ENCODE measurements at places on chromosomes 5 and 9.
A peak's percentile ranks its signal among the peaks of the same experiment; 100 is the strongest.

DNA sequence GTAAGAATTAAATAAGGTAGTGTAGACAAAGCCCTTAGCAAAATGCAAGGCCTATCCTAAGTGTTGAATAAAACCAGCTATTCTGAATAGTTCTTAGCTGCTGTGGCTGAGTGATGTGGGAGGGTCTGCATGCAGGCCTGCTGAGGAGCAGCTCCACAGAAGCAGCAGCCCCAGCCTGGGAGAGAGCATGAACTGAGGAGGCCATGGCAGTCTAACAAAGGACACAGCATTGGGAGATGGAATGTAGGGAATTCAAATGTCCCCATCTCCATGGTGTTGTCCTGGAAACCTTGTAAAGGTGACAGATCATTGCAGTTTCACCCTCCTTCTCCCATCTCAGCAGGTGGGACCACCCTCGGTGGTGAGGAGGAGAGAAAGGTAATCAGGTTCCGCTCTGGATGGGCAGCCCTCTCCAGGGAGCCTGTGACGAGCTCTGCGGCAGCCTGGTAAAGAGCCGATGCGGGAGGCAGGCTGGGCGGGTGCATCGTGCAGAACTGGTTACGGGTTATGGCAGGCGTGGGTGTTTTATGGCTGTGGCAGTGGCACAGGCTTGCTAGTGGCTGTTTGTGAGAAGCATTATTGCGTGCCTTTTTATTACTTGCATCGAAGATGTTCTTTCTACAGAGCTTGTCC is 199.9 kb upstream of the GLRA1 start:
- DNase-seq = no peak

- no peak for DNase-seq
These were observed 38.2 kb downstream of the IPPK start for GRCh38 chr9:92631452-92632343.

- DNase-seq = no peak
These were observed 1.6 kb downstream of the GRK6 start for GRCh38 chr5:177427919-177428573.

DNA sequence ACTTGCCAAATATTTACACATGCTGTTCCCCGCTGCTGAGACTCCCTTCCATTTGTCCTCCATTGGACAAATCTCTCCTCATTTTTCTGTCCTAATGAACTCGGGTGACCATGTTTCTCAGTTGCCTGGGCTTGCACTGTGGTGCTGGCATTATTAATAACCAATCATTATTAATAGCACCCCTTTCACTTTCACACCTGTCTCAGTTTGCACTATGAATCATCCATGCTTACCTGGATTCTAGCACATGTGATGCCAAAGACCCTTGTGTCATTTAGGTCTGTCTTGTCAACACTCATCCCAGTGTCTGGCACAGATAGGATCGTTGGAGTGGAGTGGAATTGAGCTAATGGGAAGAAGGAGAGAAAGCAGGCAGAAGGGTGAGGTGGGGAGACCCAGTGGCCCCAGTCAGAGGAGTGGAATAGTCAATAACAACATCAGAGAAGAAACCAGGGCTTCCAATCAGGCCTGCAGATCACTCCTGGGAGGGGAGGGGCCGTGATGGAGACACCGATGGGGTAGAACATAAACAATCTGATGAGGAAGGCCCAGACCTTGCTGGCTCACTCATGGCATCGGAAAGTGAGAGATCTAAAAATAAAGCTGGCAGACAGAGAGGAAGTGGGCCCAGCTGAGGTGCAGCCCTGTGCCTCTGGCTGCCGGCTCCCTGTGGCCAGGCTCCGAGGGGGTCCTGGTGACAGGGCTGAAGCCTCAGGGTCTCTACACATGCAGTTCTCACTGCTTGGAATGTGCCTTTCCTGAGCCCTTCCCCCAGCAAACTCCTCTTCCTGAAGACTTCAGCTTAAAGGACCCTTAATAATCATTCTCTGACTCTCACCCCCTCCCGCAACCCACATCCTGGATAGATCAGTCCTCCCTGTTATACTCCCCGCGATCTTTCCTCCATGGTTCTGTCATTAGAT is 33.5 kb upstream of the CRB2 start:
- DNase-seq = no peak

DNA sequence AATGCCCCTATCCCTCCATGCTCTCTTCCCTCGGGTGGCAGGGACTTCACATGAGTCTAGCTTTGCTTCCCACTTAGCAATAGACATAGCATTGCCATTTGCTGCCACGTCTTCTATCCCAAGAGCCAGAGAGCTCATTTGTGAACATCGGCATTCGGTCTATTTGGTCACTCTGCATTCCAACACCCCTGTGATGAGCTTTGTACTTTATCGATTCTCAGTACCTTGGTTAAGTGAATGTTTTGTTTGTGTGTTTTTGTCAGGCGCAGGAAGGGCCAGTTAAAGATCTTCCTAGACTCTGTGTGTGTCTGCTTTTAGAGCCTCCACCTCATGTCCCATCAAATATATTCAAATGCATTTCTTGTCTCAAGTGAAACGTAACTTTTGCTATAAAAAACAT is 141.7 kb downstream of the TARS1 start:
- DNase-seq = no peak

- peak; percentile 60 for DNase-seq
These were observed 3.7 kb downstream of the ANGPTL2 start for GRCh38 chr9:127118597-127119319.

- DNase-seq = no peak
These were observed 151.5 kb downstream of the C9orf50 start for GRCh38 chr9:129469188-129469987.

DNA sequence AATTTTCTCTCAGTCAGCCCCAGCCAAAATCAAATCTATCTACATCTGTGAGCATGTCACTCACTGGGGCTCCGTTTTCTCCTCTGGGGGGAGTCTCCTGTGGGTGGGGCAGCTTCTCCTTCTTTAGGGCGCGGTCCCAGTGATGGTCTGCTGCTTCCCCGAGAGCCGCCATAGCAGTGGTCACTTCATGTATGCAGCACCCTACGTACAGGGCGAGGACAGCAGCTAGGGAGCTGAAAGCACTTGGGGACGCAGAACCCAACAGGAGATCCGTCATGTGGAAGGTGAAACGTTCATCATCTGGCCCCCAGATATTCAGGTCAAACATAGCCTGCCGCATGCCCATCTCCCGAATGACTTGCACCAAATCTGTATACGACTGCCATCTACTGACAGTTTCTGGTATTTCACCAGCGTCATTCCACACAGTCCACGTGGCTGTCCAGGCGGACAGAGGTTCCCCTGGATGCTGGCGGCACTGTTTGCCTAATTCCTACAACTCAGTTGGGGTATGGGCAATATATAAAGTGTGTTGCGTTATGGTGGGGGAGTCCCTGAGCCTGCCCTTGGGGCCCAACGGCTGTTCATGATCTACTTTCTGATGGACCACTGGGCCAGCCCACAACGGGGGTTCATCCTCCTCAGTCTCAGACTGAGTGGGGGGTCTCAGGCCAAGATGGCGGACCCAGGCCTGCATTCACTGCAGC is 795.0 kb downstream of the EFNA5 start:
- peak; percentile 22 for DNase-seq

- DNase-seq = no peak
These were observed 88.4 kb downstream of the CDH12 start for GRCh38 chr5:22764736-22765135.

GRCh38 chr5:150067405-150067960 is 18.9 kb downstream of the CSF1R start:
- DNase-seq = no peak

DNA sequence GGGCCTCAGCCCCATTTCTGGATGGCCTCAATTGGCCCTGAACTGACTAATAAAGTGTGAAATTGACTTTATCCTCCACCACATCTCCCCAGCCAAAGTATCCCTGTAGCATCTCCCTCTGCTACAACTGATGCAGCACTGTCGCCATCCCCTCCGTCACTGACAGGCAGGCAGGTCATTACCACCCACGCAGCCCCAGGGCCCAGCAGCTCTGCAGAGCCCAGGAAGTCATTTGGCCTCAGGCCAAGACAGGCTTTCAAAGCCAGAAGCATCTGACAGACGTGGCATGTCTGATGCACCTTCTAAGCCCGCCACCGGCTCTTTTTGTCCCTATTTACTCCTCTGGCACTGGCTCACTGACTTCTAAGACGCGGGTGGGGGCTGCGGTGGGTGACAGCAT is 65.3 kb downstream of the ARHGEF37 start:
- DNase-seq = no peak

- DNase-seq = no peak
These were observed 67.3 kb upstream of the RXRA start for GRCh38 chr9:134258828-134259546.

GRCh38 chr5:98309785-98310598 is 463.5 kb upstream of the RGMB start:
- DNase-seq = peak; percentile 25

DNA sequence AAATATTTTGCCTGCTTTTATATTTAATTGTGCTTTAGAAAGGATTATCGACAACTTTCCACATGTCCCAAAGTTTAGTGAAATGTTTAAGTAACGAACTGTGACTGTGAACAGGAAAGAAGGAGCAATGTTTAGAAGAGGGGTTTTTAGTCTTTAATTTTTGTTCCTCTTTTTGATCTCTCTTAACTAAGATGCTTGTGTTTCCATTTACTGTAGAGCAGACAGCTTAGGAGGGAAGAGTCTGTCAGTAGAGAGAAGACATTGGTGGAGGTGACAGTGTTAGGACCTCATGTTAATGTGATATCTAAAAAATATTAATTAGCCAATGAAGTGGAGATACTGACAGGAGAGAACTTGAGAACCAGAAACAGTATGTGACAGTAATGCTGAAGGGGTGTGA is 92.2 kb downstream of the RASGRF2 start:
- DNase-seq = no peak

Measured in GM20000 (cell line).